ENCODE measurements at places on chromosomes 3 and 15.

- no peak overlapping the region for H3K27ac ChIP-seq
- no peaks in the 10 kb centered on the region for H3K4me1 ChIP-seq
- H3K27me3 ChIP-seq, result no peaks in the 10 kb centered on the region
Observed at GRCh38 chr3:10762611-10763247, 53.3 kb upstream of the SLC6A11 start.

GRCh38 chr15:94403331-94403730 lies 172.0 kb downstream of the MCTP2 start:
- no peak for DNase-seq
- H3K27me3 ChIP-seq, result no peaks in the 10 kb centered on the region
- H3K27ac ChIP-seq, result no peak overlapping the region
- no peak overlapping the region for H3K4me3 ChIP-seq

DNA sequence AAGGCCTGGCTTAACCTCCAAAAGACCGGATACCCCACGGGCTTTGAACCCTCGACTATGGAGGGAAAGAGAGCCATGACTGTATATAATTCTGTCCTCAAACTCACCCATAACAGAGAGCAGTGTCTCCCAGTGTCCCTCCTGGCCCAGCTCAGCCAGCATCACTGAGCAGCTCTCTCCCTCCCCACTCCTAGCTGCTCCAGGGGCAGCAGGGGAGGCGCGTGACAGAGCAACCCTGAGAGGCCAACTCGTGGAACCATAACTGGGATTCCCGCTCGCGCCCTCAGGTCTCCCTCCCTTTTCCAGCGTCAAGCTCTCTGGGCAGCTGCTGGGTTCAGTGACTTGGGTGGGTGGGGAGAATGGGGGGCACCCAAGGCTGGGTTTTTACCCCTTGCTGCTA lies 561 bp upstream of the CPLX3 start:
- peaks cover 7% of the 10 kb centered on the region for H3K4me1 ChIP-seq
- no peak overlapping the region for H3K27ac ChIP-seq
- no peaks in the 10 kb centered on the region for H3K36me3 ChIP-seq
- no peak for DNase-seq

DNA sequence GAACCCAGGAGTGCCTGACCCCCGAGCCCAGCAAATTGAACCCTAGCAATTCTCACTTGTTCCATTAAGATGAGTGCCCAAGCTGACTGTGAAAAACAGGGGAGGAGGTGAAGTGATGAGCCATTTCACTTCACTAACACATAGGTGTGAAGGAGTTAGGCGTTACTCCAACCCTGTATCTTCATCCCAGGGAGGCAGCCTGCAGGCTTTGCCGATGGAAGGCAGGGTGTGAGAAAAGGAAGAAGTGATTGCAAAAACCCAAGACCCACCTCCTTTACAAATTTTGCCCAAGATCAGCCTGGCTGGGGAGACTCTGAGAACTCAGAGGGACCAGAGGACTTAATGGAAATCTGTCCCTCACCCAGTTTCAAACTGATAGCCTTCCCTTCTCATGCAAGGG lies 129.7 kb upstream of the WNT5A start:
- no peaks in the 10 kb centered on the region for H3K27me3 ChIP-seq
- no peaks in the 10 kb centered on the region for H3K36me3 ChIP-seq
- DNase-seq, result no peak
- H3K4me3 ChIP-seq, result no peak overlapping the region
- peaks cover 40% of the 10 kb centered on the region for H3K4me1 ChIP-seq
- no peak overlapping the region for H3K27ac ChIP-seq

- H3K27me3 ChIP-seq, result no peaks in the 10 kb centered on the region
- H3K36me3 ChIP-seq, result no peaks in the 10 kb centered on the region
- no peak overlapping the region for H3K4me3 ChIP-seq
- no peak overlapping the region for H3K27ac ChIP-seq
- no peak for DNase-seq
Observed at GRCh38 chr15:62985768-62986167, 56.8 kb upstream of the TPM1 start.

DNA sequence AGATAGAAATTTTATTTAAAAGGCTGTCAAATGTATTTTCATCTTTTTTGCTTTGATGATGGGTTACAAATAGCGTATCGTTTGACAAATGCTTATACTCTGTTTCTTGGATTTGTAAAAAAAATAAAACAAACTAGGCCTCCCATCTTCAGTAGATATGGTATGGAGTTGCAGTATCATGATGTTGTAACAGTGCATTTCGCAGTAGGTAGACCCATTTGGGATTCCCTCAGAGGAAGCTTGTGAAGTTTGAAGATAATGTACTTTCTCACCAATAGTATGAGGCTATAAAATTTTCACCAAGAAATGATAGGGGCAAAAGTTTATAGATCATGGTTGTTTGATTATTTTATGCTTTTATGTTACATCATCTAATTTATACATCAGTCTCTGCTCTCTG lies 10.8 kb downstream of the MBNL1 start:
- H3K4me3 ChIP-seq, result no peak overlapping the region
- no peak overlapping the region for H3K27ac ChIP-seq
- no peaks in the 10 kb centered on the region for H3K36me3 ChIP-seq
- peaks cover 17% of the 10 kb centered on the region for H3K4me1 ChIP-seq

GRCh38 chr3:169835533-169835932 lies 22.8 kb upstream of the LRRC34 start:
- no peak overlapping the region for H3K27ac ChIP-seq
- H3K36me3 ChIP-seq, result no peaks in the 10 kb centered on the region
- DNase-seq, result no peak
- no peak overlapping the region for H3K4me3 ChIP-seq
- peaks cover 7% of the 10 kb centered on the region for H3K4me1 ChIP-seq
- H3K27me3 ChIP-seq, result no peaks in the 10 kb centered on the region

GRCh38 chr3:29827756-29828155 lies 546.9 kb downstream of the RBMS3 start:
- no peaks in the 10 kb centered on the region for H3K36me3 ChIP-seq
- H3K4me1 ChIP-seq, result peaks cover 6% of the 10 kb centered on the region
- no peak for DNase-seq
- H3K4me3 ChIP-seq, result no peak overlapping the region
- no peaks in the 10 kb centered on the region for H3K27me3 ChIP-seq

GRCh38 chr3:179701176-179701827 lies 48.5 kb downstream of the USP13 start:
- H3K4me1 ChIP-seq, result peaks cover 35% of the 10 kb centered on the region
- DNase-seq, result peak; percentile 36
- no peaks in the 10 kb centered on the region for H3K36me3 ChIP-seq
- H3K27me3 ChIP-seq, result no peaks in the 10 kb centered on the region
- H3K27ac ChIP-seq, result peak overlapping the region; percentile 80

Data from GM23338 (cell line).